GM23338 (cell line): ENCODE measurements at places on chromosomes 4 and X. TPM values are rescaled to one million over a fixed set of nuclear protein-coding genes. Genes with fewer than 3 reads are reported as not detected.
A peak's percentile ranks its signal among the peaks of the same experiment; 100 is the strongest.

Gene ARFIP1
- polyA plus RNA-seq: 43.8 and 46.0 TPM in 2 replicates

- no peak for DNase-seq
Observed at GRCh38 chrX:154717824-154718223, 33.1 kb downstream of the GAB3 start.

DNA sequence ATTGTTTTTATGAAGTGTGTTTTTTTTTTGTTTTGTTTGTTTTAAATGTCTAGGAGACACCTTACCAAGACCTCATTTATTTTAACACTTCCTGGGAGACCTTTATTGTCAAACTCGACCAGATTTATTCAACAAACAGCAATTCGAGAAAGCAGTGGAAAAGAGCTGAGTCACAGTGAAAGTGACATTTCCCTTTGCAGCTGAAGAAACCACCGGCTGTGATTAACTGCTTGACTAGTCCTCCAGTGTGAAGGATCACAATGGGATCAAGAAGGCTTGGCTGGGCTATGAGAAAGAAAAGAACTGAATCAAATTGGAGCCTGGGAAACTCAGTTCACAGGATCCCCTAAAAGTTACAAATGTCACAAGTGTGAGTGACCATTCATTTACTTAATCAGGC lies 11.9 kb upstream of the ADH7 start:
- peak; percentile 45 for DNase-seq

GRCh38 chr4:48578132-48578968 lies 88.3 kb downstream of the ZAR1 start:
- peak; percentile 81 for DNase-seq

DNA sequence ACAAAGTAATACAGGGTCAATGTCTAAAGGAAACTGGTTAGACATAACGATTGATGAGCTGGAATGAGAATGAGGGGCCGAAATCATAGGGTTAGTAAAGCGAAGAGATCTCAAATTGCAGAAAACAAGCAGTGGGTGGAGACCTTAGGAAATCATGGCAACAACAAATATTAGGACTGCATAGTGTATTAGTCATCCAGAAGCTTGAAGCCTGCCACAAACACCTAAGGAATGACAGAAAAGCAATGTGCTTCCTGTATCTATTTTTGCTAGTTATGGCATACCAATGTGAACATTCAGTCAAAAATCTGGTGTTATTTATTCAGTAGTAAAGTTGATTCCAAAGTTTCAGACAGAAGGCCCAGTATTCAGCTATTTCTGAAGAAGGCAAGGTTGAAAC lies 410.9 kb upstream of the CT83 start:
- no peak for DNase-seq

DNA sequence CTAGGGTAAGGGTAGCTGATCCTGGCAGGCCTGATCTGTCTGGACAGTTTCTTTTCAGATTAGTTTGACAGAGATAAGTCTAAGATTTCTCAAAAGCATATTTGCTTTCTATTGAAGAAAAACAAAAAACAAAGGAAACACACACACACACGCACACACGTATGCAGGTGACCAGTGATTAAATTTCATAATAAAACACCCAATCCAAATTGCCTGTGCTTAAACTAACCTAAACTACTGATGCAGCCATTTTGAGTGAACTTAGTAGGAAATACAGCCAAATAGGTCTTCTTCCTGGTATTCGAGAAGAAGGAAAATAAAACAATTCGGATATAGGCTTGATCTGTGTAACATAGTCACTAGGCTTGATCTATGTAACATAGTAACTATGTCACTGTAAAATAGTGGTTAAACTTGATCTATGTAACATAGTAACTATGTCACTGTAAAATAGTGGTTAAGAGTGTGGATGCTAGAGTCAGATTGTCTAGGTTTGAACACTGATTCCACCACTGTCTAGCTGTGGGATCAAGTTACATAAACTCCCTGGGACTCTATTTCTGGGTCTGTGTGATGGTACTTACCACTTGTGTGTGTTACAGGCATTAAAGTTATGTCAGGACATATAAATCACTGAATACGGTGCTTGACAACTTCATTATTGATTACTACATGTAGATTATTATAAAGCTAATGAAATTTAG lies 9.8 kb upstream of the CCNG2 start:
- no peak for DNase-seq

GRCh38 chr4:84792366-84793301 lies 173.9 kb downstream of the WDFY3 start:
- no peak for DNase-seq

GRCh38 chrX:68824565-68825125 lies 4.2 kb upstream of the EFNB1 start:
- no peak for DNase-seq

Gene NRK
- polyA plus RNA-seq: 5.2 and 6.4 TPM in 2 replicates

Gene CRMP1
- 52.7 and 53.6 TPM in 2 replicates for polyA plus RNA-seq

Gene OSTC
- 290 and 311 TPM in 2 replicates for polyA plus RNA-seq

Gene SYTL5
- polyA plus RNA-seq: 0.23 and 0.24 TPM in 2 replicates

Gene FAM156B
- 11.1 and 12.0 TPM in 2 replicates for polyA plus RNA-seq

Gene DRP2
- 0.09 TPM in 1 of 2 replicates, not detected in the other for polyA plus RNA-seq

Gene ARHGEF6
- 1.4 and 2.5 TPM in 2 replicates for polyA plus RNA-seq

DNA sequence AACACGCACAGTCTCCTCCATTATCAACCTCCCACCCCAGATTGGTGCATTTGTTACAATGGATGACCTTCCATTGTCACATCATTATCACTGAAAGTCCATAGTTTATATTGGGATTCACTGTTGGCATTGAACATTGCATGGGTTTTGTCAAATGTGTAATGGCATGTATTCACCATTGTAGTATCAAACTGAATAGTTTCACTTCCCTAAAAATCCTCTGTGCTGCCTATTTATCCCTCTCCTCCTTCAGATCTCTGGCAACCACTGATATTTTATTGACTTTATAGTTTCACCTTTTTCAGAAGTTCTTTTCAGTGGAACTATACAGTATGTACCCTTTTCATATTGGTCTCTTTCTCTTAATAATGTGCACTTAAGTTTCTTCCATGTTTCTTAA lies 1565.4 kb downstream of the PCDH18 start:
- DNase-seq: no peak

Gene RPS6KA6
- 2.8 and 3.6 TPM in 2 replicates for polyA plus RNA-seq

DNA sequence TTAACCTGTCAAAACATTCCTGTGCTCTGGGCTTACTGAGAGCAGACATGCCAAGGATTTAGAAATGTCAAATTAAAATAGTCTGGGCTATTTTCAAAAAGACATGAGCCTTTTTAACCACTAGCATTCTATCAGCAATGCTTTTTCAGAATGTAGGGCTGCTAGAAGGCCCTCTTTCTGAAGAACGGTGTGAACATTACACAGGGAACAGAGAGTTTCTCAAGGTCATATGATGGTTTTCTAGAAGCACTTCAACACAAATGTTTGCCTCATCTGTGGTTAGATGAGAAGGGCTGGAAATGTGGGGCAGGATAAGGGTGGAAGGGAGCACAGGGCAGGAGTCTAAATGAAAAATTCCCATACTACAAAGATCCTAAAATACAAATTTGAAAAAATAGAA lies 39.3 kb downstream of the GRIA3 start:
- DNase-seq: no peak

Gene DMP1
- polyA plus RNA-seq: 0.27 TPM in 1 of 2 replicates, not detected in the other

GRCh38 chr4:98673978-98674377 lies 15.6 kb upstream of the TSPAN5 start:
- DNase-seq: no peak

GRCh38 chrX:11765449-11765848 lies 7.4 kb downstream of the MSL3 start:
- no peak for DNase-seq

Gene BEX2
- 87.9 and 99.5 TPM in 2 replicates for polyA plus RNA-seq

DNA sequence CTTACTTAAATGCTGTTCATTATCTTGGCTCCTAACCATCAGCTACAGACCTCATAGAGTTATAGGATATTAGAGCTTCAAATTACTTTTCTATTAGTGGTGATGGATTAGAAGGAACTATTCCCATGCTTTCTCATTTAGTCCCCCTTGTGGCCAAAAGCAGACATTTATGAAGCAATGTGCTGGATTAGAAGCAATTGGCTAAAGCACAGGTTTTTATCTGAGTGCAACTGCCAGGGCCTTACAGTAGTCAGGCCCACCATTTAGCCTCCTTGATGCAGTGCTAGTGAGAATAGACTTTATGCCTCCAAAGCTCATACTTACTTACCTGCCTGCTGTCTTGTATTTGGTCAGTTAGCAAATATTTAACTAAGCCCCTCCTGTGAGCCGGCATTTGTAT lies 93.0 kb downstream of the TSPAN7 start:
- DNase-seq: peak; percentile 36

- no peak for DNase-seq
Observed at GRCh38 chr4:94721310-94721709, 36.4 kb upstream of the BMPR1B start.

DNA sequence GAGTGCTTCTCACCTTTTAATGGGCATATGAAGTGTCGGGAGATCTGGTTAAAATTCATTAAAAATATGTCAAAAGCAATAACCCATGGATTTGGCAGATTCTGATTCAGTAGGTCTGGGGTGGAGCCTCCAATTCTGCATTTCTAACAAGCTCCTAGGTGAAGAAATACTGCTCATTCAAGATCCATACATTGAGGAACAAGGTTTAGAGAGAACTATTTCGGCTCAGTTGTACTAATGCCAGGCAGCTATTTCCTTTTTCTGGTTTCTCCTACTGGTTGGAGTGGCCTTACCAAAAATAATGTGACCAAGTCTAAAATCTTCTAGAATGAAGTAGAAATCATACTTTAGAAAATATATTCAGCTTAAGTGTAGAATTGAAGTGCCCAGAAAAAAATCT lies 117.5 kb downstream of the TSPAN7 start:
- no peak for DNase-seq

GRCh38 chr4:107603430-107603829 lies 116.6 kb downstream of the PAPSS1 start:
- no peak for DNase-seq

GRCh38 chr4:23207059-23207458 lies 514.3 kb downstream of the GBA3 start:
- DNase-seq: no peak

DNA sequence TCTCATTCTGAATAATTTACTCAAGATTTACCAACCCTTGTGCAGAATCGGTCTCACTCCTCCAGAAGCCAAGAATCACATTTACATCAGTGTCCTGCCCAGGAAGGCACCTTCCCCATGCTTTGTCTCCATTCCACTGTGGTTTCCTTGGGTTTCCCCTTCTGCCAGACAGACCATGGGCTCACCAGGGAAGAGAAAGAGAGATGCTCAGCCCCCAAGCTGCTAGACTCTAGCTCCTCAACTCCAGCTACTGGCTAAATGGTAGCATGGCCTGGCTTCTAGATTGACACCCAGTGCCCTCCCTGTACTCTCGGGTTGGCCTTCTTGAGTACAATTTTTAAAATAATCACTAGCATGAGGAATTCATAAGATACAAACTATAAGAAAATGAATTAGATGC lies 12.9 kb downstream of the TLR10 start:
- no peak for DNase-seq

DNA sequence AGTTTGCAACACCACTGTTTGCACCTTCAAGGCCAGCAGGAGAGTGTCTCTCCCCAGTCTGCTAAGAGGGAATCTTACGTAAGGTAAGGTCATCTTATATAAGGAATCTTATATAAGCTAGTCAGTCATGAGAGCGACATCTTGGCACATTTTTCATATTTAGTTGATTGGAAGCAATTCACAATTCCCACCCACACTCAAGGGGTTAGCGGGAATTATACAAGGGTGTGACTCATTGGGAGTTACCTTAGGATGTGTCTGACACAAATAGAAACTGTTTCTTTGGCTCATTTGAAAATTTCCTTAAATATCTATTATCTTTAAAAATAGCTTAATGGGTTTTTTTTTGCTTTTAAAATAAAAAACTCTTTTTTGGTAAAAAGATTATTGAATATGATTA lies 62.1 kb upstream of the GRPR start:
- DNase-seq: no peak

DNA sequence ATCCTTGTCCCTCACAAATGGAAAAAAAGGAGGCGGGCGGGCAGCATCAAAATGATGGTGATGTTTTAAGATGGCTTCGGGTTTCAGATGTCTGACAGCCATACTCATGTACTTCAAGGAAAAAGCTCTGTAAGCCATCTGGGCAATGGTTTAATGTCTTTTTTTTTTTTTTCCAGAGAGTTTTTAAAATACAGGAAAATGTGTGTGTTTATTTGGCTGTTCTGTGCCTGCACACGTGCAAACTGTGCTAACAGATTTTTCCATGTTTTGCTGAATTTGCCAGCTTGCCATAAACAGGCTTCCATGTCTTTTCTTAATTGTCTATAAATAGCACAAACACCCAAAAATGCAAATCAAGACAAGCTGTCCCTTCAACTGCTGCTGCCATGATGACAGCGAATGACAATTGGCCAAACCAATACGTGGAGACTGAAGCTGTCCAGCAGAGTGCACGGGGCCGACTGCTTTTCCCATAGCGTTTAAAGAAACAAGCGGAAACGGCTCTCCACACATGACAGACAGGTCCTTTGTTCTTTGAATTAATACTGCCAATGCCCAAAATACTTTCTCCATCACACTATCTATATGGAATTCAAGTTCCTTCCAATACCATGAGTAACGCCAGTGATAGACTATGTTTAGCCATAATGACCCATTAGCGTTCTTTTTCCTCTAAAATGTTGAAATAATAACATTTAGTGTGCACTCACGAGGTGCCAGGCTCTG lies 35.7 kb downstream of the AFAP1 start:
- DNase-seq: no peak

DNA sequence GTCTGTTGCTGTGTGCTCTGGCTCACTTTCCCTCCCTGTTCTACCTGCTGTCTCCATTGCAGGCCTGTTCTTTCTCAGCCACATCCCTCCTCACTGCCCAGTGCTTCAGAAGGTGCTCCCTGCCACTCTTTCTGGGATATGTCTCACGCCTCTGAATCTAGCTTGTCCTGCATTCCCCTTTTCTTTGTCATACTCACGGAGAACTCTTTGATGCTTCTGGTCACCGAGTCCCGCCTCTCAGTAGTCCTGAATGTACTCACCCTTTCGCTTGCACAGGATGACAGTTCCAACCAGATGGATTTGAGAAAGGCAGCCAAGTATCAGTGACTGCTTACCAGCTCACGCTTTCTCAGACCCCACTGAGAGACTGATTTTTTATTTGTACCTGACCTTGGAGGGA lies 65.2 kb upstream of the TLR2 start:
- peak; percentile 17 for DNase-seq

DNA sequence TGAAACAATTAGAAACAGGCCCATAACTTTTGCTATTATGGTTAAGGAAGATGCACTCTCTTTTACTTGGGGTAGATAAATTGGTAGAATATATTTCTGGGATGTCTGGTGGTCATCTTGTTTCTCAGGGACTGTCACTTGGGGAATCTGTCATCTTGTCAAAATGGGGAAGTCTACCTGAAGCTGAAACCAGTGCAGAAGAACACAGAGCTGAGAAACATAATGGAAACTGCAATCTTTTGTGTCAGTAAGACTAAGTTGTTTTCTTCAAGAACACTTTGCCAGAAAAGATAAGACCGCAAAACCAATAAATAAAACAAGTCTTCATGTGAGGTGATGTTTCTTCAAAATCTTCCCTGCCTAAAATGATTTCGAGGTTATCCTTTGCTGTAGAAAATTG lies 92.0 kb downstream of the NAA11 start:
- DNase-seq: no peak

Gene GLRA2
- not detected in 2 replicates for polyA plus RNA-seq

GRCh38 chr4:24241511-24241910 lies 342.8 kb downstream of the DHX15 start:
- no peak for DNase-seq

Gene PTPN13
- polyA plus RNA-seq: 11.5 and 12.6 TPM in 2 replicates

- no peak for DNase-seq
Observed at GRCh38 chr4:152101556-152102435, 341.0 kb upstream of the GATB start.

GRCh38 chrX:151239751-151240150 lies 63.4 kb downstream of the GPR50 start:
- peak; percentile 78 for DNase-seq

Gene SPARCL1
- polyA plus RNA-seq: 1.7 and 2.4 TPM in 2 replicates

Gene KCNIP4
- 0.42 and 0.63 TPM in 2 replicates for polyA plus RNA-seq
